ENCODE measurements at places on chromosomes 13 and 19. TPM values are rescaled to one million over a fixed set of nuclear protein-coding genes. Genes with fewer than 3 reads are reported as not detected.

KCTD15 gene
- 67.9 TPM for polyA plus RNA-seq

GFY gene
- not detected for polyA plus RNA-seq

TMEM259 gene
- 208 TPM for polyA plus RNA-seq

TIMM29 gene
- 39.4 TPM for polyA plus RNA-seq

BRCA2 gene
- polyA plus RNA-seq = 0.11 TPM
